Stimulated activated CD4-positive, alpha-beta T cell treated with anti-CD3 and anti-CD28 coated beads, Interleukin-12 subunit alpha, Interleukin-12 subunit beta, amount 100 ng/mL, for 4 hours (primary cell): ENCODE measurements at places on chromosomes 2 and 18.

- DNase-seq, result no peak
Observed at GRCh38 chr2:171287036-171287571, 126.4 kb upstream of the TLK1 start.

GRCh38 chr2:74089816-74090745 lies 57.6 kb downstream of the BOLA3 start:
- no peak for DNase-seq

DNA sequence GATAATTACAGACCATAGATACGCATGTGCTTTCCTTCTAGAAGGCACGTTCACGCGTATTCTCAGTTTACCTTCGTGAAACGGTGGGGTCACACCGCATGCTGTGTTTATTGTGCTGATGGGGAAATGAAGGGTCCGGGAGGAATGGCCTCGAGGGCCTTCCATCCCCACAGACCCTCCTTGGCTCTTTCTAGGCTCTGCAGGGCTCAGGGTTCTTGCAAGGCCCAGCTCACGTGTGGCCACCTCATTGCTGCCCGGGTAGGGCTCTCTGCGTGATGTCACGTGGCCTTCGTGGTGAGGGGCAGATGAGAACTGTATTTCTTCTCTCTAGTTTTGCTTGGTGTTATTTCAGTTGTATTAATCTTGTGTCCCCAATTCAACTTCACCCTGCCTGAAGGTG lies 133.5 kb upstream of the ALKAL2 start:
- DNase-seq, result no peak

DNA sequence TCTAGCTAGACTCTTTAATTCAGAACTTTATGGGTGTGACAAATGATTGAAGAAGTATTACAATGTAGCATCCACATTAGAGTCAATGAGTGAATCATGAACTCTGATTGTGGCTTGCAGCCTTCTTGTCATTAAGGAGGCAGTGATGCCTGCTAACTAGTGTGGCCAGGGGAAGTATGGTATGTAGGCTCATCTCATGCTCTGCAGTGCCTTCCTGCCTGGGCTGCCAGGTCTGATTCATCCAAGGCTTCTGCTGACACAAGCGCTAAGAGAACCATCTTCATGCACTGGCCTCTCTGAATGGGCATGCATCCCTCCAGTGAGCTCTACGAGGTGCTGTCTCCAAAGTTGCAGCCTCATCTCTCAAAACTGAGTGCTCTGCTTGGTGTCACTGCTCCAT lies 144.3 kb downstream of the MTCL1 start:
- DNase-seq, result no peak

DNA sequence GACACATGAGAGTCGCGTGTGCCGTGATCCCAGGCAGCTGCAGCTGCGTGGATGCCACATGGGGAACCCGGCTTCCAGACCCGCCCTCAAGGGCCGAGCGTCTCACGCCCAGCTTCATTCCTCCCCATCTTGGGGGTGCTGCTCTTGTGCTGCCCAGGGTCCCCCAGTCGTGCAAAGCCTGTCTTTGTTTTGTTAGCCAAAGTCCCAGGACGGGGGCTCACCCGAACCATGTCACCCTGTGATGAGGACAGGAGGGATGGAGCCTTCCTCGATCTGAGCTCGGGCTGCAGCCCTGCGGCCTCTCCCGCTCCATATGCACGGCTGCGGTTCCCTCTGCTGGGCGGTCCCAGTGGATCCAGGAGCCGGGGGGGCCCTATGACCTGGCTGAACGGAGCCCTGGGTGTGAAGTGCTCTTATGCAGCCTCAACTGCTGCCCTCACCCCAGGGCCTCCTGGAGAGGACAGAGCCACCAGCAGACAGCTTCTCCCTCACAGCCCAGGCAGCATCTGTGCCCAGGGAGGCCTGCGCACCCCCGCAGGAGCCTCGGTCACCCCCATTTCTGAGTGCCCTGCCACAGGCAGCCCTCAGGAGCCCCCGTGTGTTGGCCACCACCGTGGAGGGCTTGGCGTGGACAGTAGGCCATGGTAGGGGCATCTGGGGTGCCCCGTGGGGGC lies 99.0 kb upstream of the CTDP1 start:
- no peak for DNase-seq

DNA sequence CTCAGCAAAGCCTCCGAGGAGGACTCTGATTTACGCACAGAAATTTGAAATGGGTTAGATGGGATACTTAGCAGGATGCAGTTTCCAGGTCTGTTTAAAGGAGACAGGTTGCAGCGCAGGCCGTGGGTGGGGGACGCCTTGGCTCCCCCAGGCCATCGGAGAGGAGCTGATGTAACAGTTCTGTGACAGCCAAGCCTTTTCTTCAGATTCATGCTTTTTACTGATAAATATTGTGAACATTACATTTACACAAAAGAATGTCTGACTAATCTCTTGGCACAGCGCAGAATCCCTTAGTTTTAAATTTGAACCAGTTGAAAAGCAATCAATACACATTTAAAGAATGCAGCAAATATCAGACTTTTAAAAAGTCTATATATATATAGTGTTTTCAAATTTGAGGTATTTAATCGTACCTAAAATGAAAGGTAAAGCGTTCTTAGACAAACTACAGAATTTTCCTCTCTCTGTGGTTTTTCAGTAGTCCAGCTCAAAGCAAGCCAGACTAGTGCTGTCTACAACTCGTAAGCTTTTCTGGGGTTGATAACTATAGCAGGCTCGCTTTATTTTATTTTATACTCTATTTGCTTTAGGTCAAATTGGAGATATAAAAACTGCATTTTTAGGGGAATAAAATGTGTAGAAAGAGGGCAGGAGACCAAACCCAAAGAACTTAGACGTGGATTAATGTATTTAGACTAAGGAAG lies 221.9 kb downstream of the PIEZO2 start:
- no peak for DNase-seq
